ENCODE measurements at places on chromosomes 4 and X.

DNA sequence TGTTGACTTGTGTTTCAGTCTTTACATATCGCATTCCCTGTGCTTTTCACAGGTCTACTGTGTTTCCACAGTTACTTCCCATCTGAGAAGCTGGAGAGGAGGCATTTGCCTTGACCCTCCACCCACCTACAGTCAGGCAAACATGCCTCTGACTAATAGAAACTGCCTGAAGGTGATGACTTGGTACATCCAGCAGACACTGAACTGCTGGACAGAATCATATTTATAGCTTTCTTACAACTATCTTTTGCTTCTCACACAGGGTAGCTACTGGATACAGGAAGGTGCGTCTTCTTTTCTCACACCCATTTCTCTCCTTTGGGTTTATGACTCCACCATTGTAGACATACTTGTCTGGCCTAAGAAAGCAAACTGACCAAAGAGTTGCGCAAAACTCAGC, 58.0 kb downstream of the VGLL1 start:
- no peak for DNase-seq

DNA sequence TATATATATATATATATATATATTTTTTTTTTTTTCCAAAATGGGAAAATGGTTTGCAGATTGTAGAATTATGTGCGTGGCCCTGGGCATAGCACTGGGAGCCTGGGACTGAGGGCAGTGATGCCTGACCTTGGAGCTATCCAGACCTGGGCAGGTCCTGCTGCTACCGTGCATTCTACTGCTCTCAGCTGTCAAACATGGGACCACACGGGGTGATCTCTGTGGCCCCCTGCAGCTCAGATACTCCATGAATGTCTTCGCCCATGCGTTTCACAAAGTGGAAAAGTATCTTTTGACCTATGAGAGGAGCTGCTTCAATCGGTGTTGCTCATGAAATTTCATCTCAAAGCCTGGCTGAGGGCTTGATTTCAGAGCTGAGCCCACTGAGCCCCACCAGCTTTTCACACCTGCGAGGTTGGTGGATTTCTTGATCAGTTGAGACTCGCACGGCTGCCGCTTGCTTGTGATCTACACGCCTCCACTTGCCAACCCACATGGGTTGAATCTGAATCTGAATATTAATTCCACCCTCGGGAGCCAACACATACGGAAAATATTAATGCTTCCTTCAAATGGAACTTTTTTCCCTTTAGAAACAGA, 35.7 kb downstream of the ING2 start:
- DNase-seq: no peak

- DNase-seq: no peak
Measured at GRCh38 chr4:76641758-76642157, 206.7 kb downstream of the SHROOM3 start.

- no peak for DNase-seq
Measured at GRCh38 chr4:2259036-2259540, 2.8 kb downstream of the MXD4 start.

- DNase-seq: no peak
Measured at GRCh38 chr4:84927428-84927827, 39.1 kb downstream of the WDFY3 start.

- no peak for DNase-seq
Measured at GRCh38 chrX:9316096-9316495, 148.8 kb upstream of the TBL1X start.

DNA sequence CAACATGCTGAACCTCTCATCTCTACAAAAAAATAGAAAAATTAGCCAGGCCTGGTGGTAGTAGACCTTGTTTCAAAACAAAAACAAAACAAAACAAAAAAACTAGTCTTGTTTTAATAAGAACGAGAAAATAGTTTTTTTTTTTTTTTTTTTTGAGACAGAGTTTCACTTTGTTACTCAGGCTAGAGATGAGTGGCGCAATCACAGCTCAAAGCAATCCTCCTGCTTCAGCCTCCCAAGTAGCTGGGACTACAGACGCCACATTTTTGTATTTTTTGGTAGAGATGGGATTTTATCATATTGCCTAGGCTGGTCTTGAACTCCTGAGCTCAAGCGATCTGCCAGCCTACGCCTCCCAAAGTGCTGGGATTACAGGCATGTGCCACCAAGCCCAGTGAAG, 47.7 kb upstream of the UGDH start:
- DNase-seq: no peak

DNA sequence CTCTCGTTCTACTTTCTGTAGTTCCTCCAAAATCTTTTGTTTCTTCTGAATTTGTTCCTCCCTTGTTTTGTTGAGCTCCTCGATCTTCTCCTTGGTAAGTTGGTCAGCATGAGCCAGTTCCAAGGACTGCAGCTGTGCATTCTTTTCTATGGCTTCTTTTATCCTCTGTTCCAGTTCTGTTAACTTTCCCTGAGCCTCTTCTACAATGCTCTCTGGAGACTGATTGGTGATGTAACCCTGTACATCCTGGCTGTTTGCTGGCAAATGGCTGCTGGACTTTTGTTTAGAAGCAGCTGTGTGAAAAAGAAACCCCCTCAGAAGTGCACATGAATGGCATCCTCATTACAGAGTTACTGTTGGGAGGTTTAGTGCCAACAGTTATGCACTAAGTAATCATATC, 70.5 kb upstream of the COX18 start:
- no peak for DNase-seq

GRCh38 chr4:156481845-156482244, 489.8 kb downstream of the PDGFC start:
- no peak for DNase-seq

GRCh38 chr4:53465891-53466290, 88.5 kb downstream of the FIP1L1 start:
- no peak for DNase-seq

DNA sequence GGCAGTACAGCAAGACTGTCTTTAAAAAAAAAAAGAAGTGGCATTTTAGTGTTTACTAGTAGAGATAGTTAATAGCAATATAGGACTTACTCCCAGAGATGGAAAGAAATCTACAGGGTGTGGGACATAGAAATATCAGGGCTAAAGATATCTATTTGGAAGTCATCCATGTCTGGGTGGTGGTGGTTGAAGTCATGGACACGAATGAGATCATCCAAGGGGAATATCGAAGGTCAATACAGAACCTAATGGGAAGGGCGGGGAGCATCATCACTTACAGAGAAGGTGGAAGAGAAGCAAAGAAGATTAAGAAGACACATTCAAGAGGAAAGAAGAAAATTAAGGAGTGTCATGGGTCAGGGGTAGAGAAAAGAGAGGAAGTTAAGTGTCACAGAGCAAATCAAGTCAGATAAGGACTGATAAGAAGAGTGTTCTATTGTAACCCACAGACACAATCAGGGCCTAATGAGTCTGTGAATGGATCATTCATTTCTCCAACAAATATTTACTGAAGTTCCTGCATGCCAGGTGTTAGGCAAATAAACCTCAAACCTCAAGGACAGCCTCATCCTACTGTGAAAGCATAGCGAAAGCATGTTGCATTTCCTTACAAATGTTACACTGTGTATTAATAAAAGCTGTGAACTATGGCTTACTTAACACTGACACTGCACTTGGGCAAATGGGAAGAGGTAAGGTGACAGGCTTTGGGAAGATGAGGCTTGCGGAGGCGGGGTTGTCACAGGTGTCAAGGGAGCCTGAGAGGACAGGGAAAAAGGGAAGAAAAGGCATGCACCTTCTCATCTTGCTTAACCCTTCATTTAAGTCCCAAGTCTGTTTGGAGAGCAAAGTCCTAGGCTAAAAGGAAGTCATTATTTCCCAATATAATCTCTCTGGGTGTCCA, 65.3 kb downstream of the ELOVL6 start:
- DNase-seq: no peak

GRCh38 chr4:8700531-8700930, 108.0 kb downstream of the CPZ start:
- no peak for DNase-seq

DNA sequence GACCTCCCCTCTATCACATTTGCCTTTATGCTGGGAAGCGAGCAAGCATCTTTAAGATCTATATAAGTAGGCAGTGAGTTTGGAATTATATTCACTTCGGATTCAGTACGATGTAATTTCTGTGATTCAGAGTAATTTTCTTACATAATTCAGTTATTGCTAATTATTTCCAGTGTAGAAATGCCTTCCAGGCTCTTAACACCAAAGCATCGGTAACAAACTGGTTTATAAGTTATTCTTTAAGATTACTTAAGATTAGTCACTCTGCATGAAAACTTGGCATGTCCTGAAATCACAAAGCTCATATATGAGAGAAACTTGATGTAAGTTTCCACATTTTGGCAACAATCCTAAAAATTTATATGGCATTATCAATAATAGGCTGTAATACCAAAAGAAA, 120.8 kb downstream of the ADAMTS3 start:
- DNase-seq: no peak

DNA sequence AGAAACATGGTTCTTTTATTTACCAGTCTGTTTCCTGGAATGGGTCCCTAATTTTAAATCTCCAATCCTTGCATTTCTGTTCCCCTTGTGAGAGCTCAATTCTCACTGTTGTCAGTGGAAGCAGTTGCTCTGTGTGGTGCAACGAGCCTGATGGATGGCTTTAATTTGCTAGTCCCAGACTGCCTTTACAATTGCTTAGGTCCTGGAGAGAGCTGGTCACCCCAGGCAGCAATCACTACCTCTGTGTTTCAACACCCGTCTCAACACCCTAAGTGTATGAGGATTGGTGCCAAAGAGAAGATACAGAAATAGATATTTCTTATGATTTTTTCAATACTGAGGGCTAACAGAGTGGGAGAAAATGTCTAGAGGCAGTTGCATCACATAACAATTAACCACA, 873.8 kb downstream of the GLUD2 start:
- no peak for DNase-seq

DNA sequence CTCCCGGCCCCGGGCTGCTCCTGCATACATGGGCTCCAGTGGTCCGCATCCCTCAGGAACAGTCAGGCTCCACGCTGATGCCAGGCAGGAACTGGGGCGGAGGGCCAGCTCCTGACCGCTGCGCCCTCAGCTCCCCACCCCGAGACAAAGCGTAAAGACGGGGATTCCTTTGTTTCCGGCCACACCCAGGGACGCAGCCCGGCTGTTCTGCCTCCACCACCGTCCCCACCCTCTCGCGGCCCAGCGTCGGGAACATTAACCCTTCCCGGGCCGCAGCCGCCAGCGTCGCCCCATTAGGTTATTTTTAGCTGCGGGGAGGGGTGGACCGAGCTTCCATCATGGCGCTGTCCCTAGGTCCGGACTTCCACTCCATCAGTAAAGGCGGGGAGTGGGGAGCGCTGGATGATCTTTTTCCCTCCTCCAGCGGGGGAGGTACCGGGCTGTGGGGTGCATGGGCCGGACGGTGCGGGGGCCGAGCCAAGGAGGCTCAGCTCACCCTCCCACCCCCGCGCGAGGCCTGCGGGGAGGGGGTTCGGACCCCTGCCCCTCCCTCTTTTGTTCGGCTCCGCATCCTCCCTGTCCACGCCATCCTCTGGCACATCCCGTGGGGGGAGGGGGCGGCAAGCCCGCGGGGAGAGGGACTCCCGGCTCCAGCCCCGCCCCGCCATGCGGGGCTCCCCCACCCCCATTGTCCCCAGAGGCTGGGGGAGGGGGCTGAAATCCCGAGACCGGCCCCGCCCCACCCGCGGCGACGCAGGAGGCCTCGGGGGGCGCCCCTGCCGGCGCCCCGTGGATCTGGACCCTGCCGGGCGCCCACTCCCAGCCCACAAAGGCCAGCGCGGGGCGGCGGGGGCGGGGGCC, 5.3 kb downstream of the CRMP1 start:
- DNase-seq: no peak

DNA sequence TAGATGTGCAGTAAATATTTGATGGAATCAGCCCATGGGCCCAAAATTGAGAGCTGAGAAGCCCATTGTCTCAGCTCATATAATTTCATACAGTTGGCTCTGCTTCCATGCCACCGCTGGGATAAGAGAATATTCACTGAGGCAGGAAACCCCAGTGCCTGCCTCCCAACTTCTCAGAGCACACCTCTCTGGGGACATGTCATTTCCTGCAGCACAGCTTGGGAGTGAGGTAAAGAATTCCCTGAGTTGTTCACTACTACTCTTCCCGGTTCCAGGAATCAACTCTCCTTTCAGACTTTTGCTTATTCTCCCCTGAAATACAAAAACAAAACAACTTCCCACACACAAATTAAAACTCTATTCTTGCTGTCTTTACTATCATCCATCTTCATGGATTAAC, 389.3 kb downstream of the MAPK10 start:
- no peak for DNase-seq

GRCh38 chr4:20462426-20463175, 210.9 kb downstream of the SLIT2 start:
- no peak for DNase-seq

- no peak for DNase-seq
Measured at GRCh38 chr4:2069161-2069971, 10.2 kb downstream of the NAT8L start.
